ENCODE measurements at places on chromosomes 7 and 10. TPM values are rescaled to one million over a fixed set of nuclear protein-coding genes. Genes with fewer than 3 reads are reported as not detected.

DNA sequence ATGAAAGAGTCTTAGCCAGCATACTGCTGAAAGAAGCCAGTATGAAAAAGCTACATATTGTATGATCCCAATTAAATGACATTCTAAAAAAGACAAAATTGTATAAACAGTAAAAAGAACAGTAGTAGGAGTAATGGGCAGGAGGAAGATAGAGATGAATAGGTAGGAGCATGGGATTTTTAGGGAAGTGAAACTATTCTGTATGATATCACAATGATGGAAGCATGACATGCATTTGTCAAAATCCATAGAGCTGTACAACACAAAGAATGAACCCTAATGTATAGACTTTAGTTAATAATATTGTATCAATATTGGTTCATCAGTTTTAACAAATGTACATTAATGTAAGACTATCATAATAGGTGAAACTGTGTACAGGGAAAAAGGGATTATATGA lies 147.9 kb downstream of the IMMP2L start:
- DNase-seq = no peak

EEF1AKMT2 gene
- 23.9 TPM for total RNA-seq

CPN1 gene
- not detected for total RNA-seq

NUTM2A gene
- total RNA-seq = 3.0 TPM

ZNF488 gene
- 0.15 TPM for total RNA-seq

DNA sequence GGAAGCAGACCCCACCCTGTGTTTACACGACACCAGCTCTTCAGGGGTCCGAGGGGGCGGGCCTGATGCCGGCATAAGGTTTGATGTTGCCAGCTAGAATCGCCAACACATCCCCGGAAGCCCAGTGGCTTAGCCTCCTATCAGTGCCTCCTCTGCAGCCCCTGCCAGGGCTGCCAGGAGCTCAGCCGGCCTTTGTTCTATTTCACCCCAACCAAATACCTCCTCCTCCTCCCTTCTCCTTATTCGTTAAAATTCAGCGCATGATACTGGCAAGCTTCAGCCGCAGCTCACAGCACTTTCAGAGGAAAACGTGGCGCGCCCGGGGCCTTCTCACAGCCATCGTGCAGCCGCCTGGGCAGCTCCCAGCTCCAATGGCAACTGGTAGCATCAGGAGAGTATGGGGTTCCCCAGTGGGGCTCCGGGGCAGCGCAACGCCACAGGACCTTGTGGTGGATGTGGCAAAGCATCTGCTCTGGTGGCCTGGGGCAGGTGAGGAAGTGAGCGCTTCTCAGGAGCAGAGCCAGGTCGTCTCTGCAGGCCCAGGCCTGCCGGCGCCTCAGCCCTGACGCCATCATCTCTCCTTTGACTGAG lies 176.4 kb upstream of the RHEB start:
- no peak for DNase-seq

ITPRID1 gene
- total RNA-seq = not detected
